ENCODE measurements at places on chromosomes 11 and 22.

DNA sequence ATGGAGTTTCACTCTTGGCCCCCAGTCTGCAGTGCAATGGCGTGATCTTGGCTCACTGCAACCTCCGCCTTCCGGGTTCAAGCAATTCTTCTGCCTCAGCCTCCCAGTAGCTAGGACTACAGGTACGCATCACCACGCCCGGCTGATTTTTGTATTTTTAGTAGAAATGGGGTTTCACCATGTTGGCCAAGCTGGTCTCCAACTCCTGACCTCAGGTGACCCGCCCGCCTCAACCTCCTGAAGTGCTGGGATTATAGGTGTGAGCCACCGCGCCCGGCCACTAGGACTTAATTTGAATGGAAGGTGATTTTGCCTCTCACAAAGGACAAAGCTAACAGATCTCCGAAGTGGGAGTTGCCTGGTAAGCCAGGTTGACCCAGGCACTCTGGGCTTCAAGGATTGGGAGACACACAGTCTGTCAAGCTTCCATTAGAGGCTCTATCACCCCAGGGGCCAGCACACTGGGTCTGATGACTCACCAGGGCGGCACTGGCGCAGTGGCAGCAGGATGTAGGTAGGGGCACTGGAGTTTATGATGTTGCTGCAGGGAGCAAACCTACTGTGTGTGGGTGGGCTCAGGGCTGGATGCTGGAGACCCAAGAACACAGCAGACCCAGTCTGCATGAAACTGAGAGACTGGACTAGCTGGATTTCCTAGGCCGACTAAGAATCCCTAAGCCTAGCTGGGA is 17.8 kb upstream of the KCTD14 start:
- peak overlapping the region; percentile 83 for H3K27ac ChIP-seq
- no peaks in the 10 kb centered on the region for H3K27me3 ChIP-seq
- peaks cover 2% of the 10 kb centered on the region for H3K4me1 ChIP-seq
- no peak for DNase-seq

- H3K4me1 ChIP-seq, result no peaks in the 10 kb centered on the region
- no peak overlapping the region for H3K27ac ChIP-seq
- no peak for DNase-seq
- no peaks in the 10 kb centered on the region for H3K36me3 ChIP-seq
- H3K27me3 ChIP-seq, result no peaks in the 10 kb centered on the region
- H3K4me3 ChIP-seq, result no peak overlapping the region
These were observed 24.3 kb downstream of the NEU3 start for GRCh38 chr11:75013051-75013450.

- H3K27ac ChIP-seq, result no peak overlapping the region
- DNase-seq, result no peak
- H3K4me3 ChIP-seq, result no peak overlapping the region
- no peaks in the 10 kb centered on the region for H3K36me3 ChIP-seq
- H3K4me1 ChIP-seq, result no peaks in the 10 kb centered on the region
These were observed 45.3 kb downstream of the MN1 start for GRCh38 chr22:27756212-27756660.

DNA sequence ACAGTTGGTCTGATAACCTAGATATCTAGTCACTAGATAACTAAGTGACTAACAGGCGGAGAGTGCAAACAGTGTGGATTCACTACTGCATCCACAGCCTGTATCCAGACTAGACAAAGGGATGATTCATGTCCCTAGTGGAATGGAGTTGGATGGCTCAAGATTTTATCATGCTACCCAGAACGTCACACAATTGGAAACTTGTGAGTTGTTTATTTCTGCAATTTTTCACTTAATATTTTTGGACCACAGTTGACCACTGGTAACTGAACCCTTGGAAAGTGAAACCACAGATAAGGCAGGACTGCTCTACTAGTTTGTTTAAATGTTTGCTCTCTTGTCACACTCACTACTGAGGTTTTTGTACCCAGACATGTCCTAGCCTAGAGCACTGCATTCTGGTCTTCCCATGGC is 76.0 kb downstream of the UBASH3B start:
- H3K4me1 ChIP-seq, result no peaks in the 10 kb centered on the region
- no peaks in the 10 kb centered on the region for H3K27me3 ChIP-seq
- DNase-seq, result no peak
- H3K36me3 ChIP-seq, result no peaks in the 10 kb centered on the region
- H3K27ac ChIP-seq, result no peak overlapping the region
- no peak overlapping the region for H3K4me3 ChIP-seq
